ENCODE measurements at places on chromosomes 6 and 20.

GRCh38 chr6:33620158-33620855, 815 bp upstream of the ITPR3 start:
- peak; percentile 60 for DNase-seq

DNA sequence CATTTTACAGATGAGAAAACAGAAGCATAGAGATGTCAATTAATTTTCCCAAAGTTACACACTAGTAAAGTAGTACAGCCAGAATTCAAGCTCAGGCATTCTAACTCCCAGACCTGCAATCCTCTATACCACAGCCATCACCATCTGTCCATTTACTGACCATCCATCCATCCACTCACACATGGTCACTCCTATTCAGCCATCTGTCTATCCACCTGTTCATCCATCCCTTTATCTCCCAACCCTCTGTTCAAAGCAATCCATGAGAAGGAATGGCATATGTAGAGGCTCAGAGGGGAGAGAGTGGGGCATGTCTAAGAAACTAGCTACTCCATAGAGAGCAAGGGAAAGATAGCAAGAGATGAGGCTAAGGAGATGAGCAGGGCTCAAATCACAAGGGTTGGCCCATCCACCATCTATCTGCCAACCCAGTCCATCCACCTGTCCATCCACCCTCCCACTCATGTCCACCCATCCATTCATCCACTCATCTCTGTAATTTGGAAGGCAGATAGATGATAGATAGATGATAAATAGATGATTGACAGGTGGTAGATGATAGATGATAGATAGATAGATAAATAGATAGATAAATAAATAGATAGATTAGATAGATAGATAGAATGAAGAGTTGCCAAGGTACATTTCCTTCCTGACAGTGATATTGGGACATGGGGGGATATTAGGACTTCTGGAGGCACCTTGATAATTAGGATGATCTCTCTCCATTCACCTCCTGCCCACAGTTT, 12.2 kb upstream of the C6orf132 start:
- DNase-seq: no peak

GRCh38 chr6:116011520-116011919, 49.2 kb downstream of the FRK start:
- DNase-seq: peak; percentile 91

- peak; percentile 62 for DNase-seq
These were observed 2.8 kb upstream of the MAPK13 start for GRCh38 chr6:36127462-36128016.

- no peak for DNase-seq
These were observed 37.8 kb downstream of the CD109 start for GRCh38 chr6:73733791-73734190.

- DNase-seq: no peak
These were observed 194.8 kb downstream of the CDKAL1 start for GRCh38 chr6:20729086-20729485.

GRCh38 chr6:5981126-5982026, 25.3 kb downstream of the NRN1 start:
- peak; percentile 80 for DNase-seq

- no peak for DNase-seq
These were observed 243.9 kb upstream of the TCF21 start for GRCh38 chr6:133644892-133645619.

- peak; percentile 99 for DNase-seq
These were observed 224.8 kb upstream of the MARCKS start for GRCh38 chr6:113632220-113632864.

GRCh38 chr20:23166563-23166962, 80.4 kb upstream of the CD93 start:
- no peak for DNase-seq

DNA sequence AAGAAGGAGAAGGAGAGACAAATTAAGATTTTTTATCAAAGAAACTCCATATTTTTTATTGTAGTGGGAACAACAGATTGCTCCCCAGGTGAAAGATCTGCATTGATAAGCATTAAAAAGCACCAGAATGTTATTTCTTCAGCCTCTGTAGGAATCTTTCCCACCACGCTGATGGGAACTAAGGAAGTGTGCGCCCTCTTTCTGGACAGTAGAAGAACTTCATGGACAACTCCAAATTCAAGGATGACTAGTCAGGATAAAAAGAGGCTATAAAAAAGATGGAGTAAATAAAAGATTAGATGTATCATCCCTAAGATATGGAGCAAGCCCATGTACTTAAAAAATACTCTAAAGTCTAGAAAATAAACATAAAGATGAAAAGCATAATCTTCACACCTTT, 45.8 kb upstream of the PAK5 start:
- no peak for DNase-seq

- no peak for DNase-seq
These were observed 106.4 kb upstream of the PDE10A start for GRCh38 chr6:165769401-165769800.

DNA sequence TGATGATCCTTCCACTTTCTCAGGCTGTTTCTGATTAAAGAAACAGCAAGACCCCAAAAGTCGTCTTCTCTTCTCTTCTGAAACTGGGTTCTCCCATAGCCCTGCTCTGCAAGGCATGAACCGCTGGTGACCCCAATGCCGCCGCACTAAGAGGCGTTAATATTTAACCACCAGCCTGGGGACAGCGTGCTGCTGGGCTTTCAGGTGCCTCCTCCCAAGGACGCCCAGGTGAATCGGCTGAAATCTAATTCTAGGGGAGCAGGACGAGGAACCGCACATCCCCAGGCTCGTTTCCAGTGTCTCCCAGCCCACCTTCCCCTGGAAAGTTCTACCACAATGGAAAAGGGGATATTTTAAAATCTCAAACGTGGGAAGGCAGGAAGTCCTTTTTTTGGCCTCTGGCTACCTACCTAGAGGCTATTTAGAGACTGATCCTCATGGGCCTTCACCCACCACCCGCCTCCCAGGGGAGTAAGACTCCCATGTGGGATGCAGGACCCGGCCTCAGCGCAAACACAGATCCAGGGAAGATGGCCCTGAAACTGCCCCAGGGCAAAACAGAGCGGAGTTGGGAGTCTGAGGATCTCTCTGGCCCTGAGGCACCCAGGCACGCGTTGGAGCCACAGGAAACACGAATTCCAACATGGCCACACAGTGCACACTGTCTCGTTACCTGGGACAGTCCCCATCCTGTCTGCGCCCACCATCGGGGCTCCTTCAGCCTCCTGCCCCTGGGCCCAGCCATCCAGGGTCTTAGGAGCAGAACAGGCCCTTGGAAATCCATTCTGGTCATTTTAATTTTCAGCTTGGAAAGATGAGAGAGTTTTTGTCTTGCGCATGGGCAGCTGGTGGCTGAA, 56.2 kb downstream of the BMP7 start:
- no peak for DNase-seq

DNA sequence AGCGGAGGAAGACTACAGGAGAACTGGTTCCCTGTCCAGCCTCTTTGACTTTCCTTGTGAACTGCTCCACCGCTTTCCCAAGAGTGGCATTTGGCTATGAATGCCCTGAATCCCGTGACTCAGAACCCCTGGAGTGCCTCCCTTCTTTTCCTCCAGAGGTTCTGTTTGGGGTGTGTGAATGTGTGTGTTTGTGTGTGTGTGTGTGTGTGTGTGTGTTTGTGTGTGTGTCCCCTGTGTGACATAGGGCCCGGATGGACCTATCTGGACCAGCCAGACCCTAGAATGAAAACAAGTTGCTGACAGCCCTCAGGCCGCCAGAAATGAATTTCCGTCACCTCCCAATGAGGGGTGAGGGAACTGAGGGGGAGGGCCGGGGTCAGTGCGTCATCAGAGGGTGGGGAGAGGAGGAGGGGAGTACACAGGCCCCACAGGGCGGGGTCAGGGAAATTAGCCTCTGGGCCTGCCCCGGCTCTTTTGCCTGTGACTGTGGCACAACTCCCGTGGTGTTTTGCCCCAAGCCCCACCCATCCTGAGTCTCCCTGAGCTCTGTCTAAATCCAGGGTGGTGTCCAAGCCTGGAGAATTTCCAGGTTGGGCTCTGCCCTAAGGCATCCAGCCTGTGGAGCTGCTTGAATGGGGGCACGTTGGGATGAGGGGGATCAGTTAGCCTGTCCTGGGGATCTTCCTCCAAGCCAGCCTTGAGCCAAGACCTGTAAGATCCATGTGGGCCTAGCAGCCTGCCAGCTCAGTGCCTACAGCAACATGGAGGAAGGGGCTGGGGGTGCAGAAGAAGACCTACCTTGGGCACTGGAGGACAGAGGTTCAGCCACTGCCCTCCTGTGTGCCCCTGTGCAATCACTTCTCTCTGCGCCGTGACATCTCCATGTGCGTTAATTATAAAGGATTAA, 15.2 kb upstream of the MRPS18A start:
- peak; percentile 77 for DNase-seq

DNA sequence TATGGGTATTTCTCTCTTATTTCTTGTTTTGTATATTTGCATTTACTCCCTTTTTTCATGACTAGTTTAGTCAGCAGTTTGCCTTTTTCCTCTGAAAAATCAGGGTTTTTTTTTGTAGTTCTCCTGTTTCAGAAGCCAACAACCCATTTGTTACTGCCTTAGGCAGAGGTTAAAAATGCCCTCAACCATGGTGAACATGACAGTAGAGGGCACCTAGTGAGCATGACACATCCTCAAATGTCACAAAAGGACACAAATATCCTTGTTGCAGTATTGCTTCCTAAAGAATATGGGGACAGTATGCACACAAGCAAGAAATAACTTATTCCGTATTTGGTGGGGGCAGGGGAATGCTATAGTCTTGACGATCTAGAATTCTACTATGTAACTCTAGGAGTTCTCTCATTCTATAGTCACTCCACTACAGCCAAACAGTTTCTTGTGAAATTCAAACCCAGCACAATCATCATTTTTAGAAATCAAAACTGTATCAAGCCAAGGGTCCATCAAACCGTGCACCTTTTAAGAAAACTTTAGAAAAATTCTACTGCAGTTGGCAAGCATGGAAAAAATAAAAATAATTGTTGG, 47.0 kb downstream of the GOPC start:
- peak; percentile 11 for DNase-seq

GRCh38 chr6:18207438-18207837, 52.2 kb downstream of the KDM1B start:
- no peak for DNase-seq

DNA sequence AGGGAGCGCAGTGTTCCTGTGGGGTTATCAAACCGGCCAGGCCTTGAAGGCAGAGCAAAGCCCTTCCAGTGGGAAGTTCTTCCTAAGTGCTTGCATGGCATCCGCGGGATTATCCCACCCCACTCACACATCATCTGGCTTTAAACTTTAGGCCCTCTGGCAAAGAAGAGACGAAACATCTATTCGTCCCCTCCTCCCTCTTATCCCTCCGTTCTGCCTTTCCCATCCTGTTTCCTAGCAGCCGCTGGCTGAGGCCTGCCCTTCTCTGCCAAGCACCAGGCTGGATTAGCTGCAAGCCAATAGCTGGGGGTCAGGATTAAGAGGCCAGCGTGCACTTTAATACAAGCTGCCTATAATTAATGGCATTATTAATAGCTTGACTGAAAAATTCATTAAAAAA, 621.0 kb downstream of the PKHD1 start:
- no peak for DNase-seq

DNA sequence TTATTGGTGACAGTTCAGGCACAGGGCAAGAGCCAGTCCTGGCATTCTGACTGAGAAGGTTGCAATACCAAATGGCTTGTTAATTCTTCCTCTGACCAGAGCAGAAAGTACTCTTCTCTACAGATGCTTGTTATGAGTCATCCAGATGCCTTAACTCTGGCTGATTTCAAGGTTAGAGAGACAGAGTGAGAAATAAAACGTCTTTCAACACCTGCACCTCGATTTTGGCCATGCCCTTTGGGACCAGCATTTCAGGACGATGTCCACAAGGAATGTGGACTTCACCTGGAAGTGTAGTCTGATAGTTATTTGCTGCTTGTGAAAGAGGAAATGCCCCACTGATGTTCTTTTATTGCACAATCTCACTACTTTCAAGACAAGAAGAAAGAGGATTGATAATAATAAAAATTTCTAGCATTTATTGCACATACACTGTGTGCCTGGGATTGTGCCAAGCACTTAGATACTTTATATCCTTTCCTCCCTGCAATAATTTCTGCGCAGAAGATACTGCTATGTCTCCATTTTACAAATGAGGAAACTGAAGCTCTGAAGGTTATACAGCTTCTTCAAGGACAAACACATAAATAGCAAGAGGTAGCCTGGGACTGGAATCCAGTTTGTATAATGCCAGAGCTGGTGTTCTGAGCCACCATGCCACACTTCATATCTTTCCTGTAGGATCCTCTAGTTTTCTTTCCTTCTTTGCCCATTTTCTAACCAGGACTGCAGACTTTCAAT, 33.5 kb upstream of the MCM3 start:
- peak; percentile 35 for DNase-seq

- peak; percentile 53 for DNase-seq
These were observed 40.8 kb downstream of the NT5E start for GRCh38 chr6:85490516-85491248.

GRCh38 chr20:44518248-44518647, 3.6 kb downstream of the SERINC3 start:
- DNase-seq: no peak

Data from mammary epithelial cell (primary cell).